NCI-H748 treated with DMSO at 0.1 percent for 48 hours (cell line): ENCODE measurements at places on chromosomes 2 and 18.

- DNase-seq = no peak
These were observed 276.6 kb upstream of the SIX2 start for GRCh38 chr2:45285771-45286390.

DNA sequence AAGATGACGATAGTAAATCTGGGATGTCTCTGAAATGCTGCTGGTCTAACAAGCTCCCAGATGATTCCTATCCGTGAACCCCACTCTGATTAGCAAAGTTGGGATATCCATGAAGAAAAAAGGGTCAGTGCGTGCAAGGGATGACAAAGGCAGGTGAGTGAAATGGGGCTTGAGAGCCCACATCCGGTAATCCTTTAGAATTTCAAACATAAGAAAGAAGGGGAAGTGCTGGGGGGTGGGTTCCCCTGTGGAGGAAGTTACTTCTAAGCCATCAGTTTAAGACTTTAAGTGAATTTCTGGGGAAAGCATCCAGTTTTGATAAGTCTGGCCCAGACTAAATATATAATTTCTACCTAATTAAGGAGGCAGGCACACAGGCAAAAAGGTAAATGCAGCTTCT, 209.5 kb downstream of the DPP10 start:
- DNase-seq = no peak

DNA sequence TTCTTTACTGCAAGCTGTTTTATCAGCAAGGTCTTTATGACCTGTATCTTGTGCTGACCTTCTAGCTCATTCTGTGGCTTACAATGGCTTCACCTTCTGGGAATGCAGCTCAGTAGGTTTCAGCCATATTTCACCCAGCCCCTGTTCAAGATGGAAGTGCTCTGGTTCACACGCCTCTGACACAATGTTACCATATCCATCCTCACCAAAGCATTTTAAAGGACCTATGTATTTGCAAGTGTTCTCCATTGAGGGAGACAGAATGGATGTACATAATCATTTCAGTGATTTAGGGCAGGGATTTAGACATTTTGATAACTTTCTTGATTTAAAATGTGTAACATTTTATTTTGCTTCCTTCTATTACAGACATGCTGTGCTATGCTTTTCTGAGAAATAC, 182.3 kb upstream of the FN1 start:
- no peak for DNase-seq

DNA sequence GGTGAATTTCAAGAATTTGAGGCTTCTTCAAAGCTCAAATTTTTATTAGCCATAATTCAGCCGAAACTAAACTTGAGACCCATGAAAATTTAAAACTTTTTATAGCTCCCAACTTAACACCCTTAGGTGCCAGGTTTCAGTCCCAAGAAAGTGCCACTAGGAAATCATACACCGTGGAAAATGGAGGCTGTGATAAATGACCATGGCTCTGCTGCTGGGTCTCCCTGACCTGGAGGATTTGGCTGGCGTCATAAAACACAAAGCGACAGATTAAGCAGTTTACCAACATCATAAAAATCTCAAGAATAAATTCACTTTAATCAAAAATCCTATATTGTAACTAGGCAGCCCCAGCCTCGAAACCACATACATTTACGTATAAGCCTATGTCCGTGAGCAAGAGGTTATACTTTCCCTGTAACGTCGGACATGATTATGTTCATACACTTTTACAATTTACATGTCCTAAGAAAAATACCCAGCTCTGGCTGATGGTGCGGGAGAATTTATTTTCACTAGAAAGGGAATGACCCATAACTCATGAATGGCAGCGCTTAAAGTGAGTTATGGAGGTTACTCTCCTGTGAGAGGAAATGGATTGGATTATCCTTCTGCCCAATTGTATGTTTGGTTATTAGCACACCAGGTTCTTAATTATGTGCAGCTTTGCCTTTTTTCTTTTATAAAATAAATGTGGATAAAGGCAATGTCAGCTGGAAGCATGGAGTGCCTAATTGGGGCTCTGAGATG, 329.4 kb downstream of the AGPS start:
- DNase-seq = no peak

- DNase-seq = peak; percentile 71
These were observed 46.9 kb upstream of the SPATS2L start for GRCh38 chr2:200259577-200259957.

GRCh38 chr18:6708890-6709289, 20.6 kb upstream of the ARHGAP28 start:
- no peak for DNase-seq

DNA sequence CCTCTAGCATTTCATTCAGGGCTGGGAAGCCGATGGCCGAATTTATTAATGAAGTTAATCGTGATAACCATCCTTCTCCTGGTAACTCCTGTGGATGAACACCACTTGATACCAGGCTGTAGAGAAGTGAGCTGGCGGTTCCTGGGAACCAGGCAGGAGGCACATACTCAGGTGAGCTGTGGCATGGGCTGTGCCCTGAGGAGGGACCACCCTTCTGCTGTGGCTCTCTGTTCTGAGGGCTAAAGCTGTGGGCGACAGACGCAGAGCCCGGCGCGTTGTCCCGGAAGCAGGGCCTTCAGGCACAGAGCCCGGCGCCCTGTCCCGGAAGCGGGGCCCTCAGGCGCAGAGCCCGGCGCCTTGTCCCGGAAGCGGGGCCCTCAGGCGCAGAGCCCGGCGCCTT, 462.3 kb upstream of the SALL3 start:
- no peak for DNase-seq

GRCh38 chr2:110979471-110980338, 141.0 kb upstream of the BCL2L11 start:
- no peak for DNase-seq

DNA sequence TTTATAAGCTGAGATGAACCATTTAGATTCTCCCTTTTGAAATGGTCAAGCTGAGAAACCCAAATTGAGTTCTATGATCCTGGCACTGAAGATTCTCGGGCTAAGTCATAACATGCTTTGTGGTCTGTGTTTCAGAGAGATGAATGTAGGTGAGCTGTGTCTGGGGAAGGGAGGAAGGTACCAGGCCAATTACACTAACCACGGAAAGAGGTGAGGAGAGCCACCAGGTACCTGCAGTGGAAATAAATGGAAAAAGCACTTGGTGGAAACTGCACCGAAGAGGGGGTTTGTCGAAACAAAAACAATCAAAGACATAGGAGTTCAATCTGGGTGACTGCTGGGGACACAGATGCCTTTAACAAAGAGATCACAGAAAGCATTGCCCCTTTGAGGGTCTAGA, 963 bp upstream of the MRPL44 start:
- DNase-seq = no peak

DNA sequence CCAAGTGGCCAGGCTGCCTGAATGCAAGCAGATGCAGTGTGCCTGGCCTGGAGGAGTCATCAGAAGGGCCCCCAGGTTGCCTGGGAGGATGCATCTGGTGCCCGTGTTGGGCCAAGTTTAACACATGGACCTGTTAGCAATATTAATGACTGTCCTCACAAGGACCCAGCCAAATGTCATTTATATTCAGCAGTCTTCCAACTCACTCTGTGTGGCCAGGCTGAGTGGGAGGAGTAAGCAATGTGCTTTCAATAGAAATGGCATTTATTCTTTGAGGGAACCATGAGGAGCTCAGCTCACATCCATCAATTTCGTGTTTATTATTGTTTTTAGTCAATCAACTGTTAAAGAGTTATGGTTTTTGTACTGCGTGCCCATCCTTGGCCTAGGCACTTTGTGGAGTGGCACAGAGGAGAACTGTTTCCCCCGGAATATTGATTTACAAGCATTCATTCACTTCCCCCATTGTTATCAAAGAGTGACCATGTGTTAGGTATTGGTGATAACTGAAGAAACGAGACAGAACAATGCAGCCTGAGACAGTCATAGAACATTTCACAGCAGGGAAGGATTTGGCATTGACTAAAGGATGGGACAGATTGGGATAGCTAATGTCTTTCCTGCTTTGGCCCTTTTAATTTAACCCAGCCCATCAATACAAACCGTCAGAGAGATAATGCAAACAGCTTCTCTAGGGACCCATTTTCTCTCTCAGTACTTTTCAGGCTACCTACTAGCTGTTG, 725.2 kb downstream of the TSN start:
- DNase-seq = no peak

DNA sequence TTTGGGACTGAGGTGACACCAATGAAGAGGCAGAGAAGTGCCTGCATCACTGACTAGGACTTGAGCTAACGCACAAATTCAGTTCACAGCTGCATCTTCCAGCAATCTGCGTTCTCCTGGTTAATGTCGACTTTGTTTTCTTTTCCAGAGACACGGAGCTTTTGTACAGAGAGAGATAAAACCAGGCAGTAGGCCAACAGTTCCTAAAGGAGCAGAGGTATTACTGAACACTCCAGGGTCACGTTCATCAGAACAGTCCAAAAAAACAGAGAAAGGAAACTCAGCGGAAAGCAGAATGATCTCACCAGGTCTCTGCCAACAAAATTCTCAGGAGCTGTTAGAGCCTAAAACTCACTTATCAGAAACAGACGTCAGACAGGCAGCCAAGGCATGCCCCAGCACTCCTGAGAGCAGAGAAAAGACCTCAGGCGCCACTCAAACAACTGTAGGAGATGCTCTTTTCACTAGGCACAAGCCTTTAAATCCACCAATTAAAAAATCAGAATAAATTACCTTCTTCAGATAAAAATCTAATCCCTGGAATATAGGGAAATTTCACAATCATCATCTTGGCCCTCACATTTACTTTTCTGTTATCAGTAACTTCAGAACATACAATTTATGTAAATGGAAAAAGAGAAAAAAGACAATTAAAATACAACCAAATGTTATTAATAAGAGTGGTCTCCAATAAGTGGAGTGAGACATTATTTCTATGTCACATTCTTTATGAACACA, 95.9 kb upstream of the SPTBN1 start:
- DNase-seq = no peak

DNA sequence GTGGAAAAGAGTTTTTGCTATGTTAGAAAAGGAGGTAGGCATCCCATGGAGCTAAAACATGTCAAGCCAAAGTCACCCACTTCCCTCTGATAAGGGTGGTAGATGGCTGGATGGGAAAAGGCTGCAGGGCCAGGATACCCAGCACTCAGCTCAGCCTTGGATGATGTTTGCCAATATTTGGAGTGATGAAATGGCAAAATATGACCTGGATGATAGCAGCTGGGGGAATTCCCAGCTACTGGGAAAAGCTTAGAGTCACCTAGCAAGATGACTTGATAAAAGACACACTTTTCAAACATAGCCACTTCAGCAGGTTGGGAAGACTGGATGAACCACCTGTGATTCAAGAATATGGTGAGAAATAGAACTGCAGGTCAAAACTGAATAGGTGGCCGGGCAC, 10.1 kb downstream of the RFX8 start:
- DNase-seq = no peak

DNA sequence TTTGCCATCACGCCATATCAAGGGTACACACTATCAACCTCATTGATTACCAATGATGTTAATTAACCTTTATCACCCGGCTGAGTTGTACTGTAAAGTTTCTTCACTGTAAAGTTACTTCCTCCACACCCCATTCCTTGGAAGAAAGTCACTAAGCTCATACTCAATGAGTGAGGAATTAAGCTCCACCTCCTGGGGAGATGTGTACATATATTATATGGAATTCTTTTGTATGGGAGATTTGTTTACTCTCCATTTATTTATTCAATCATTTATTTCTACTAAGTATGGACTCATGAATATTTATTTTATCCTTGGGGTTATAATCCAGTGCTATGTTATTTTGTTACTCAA, 56.8 kb downstream of the C2orf74 start:
- DNase-seq = no peak

DNA sequence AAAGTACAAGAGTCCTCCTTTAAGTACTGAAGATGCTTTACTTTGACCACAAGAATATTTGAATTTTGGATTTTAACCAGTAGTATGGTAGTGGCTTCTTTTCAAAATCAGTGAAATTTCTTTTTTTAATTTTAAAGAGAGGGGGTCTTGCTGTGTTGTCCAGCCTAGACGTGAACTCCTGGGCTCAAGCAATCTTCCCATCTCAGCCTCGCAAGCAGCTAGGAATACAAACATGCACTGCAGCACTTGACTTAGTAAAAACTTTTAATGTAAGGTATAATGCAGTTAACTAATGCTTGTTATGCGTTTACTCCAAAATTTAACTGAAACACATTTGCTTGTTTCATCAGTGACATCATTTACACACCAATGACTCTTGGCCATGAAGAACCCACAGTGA, 49.6 kb downstream of the EML4 start:
- no peak for DNase-seq

DNA sequence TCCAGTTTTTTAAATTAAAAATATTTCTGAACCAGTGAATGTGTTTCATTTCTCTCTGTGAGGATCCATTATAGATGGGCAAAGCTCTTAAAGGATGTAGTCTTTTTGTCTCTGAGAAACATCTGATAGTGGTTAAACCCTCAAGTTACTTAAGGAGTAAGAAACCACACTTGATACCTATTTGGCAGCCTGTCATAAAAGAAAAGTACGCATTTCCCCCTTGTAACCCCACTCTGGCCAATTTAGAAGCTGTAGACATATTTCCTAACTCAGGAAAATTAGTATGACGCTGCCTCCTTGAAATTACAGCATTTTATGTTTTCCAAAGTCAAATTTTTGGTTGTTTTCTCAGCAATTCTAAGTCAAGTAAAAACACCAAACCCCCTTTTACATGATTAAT, 2.0 kb downstream of the STAT4 start:
- DNase-seq = no peak

GRCh38 chr2:63865159-63865799, 23.6 kb downstream of the UGP2 start:
- DNase-seq = no peak

DNA sequence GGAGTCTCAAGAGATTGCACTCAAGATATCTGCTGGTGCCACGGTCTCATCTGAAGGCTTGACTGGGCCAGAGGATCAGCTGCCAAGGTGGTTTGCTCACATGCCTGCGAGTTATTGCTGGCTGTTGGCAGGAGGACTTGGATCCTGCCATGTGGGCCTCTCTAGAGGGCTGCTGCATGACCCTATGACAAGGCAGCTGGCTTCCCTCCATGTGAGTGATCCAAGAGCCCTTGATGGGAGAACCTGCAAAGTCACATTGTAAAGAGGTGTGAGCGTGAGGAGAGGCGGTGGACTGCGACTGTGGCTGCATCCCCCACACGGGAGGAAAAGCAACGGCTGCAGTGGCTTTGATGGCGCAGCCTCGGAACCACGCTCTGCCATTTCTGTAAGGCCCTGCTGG, 4.0 kb upstream of the ALLC start:
- no peak for DNase-seq

DNA sequence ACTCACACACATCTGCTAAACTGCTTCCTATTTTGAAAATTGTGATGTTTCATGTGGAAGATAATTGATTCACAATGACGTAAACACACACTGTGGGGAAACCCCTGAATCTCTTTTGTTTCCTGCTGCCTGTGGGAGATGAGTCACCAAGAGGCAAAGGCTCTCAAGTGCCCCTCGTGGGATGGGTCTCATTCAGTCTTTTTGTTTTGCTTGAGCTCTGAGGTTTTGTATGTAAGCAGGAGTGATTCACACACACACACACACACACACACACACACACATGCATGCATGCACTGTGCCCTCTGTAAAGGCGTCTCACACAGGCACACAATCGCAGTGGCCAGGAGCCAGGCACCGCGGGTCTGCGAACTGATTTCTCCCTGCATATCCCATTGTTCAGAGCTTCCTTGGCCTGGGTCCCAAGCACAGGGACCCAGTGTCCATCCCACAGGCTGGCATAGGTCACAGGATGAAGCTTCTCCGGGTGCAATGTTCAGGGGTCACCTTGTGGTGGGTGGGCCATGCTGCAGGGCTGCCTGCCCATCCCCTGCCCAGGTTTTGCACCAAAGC, 12.1 kb upstream of the ARHGEF4 start:
- DNase-seq = peak; percentile 13
